Thoracic aorta (tissue), 2 donors: ENCODE measurements at places on chromosomes 11 and 22.

DNA sequence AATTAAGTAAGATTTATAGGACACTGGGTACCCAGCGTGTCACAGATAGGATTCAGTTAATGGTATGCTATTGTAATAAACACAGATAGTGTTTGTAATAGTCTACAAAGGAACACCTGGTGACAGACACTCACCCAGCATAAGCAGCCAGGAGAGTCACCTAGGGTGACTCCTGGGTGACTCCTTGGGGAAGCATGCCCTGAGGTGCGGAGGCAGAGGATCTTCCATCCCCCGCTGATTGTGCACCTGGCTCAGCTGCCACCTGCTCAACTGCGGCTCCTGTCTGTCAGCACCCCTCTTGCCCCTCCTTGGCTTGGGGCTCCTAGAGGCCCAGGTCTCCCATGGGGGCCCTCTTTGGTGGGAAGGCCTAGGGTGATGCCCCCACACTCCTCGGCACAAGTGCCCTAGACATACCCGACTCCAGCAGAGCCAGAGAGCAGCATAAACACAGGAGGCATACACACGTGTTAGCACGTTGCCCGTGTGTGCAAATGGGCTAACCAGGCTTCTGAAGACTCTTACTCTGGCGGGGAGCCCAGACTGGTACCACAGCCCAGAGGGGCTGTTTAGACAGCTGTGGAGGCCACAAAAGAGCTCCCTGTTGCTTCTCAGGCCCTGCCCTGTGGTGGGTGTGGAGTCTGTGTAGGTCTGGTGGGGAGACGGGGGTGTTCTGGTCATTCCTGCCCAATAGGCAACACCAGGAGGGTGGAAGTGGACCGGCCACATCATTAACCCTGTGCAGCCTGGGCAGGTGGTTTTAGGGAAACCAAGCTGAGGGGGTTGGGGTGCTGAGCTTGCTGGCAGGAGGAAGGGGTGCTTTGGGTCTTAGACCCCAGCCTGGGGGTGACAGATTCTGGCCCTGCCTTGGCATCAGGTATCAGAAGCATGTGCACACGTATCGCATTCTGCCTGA is 3.0 kb downstream of the INPPL1 start:
- no peak for DNase-seq
- peaks cover 30% of the 10 kb centered on the region for H3K4me1 ChIP-seq
- H3K36me3 ChIP-seq = peaks cover 46% of the 10 kb centered on the region
- no peaks in the 10 kb centered on the region for H3K27me3 ChIP-seq

DNA sequence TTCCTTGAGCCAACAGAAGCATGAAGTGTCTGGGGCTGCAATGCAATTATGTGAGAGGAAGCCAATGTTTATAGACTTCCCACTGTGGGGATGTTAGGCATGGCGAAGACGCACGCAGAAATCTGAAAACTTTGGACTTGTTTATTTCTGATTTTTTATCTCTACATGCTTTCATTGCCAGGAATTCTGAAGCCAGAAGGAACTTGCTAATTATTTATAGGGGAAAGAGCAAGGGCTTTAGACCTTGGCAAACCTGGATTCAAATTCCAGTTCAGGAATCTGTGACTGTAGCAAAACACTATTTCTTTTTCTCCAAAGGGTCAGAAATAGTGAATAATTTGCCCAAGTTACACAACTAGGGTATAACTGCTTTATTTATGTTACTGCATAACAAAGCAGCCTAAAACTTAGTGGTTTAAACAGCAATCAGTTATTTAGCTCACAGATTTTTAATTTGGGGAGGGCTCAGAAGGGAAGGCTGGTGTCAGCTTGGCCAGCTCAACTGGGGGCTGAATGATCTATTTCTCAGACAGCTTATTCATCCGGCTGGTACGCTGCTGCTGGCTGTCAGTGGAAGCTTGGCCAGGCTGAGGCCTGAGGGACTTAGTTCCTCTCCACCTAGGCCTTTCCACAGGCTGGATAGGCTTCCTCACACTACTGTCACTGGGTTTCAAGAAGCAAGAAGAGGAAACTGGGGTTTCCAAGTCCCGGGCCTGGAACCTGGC is 1.9 kb upstream of the OR6Q1 start:
- H3K4me1 ChIP-seq = peaks cover 21% of the 10 kb centered on the region
- DNase-seq = no peak
- H3K27me3 ChIP-seq = no peaks in the 10 kb centered on the region
- H3K36me3 ChIP-seq = no peaks in the 10 kb centered on the region

- no peaks in the 10 kb centered on the region for H3K36me3 ChIP-seq
- no peak for DNase-seq
- no peaks in the 10 kb centered on the region for H3K27me3 ChIP-seq
- H3K4me1 ChIP-seq = peaks cover 29% of the 10 kb centered on the region
- no peak overlapping the region for H3K4me3 ChIP-seq
Measured at GRCh38 chr11:95364324-95365295, 133.6 kb upstream of the SESN3 start.

- no peaks in the 10 kb centered on the region for H3K27me3 ChIP-seq
- no peak overlapping the region for H3K4me3 ChIP-seq
- DNase-seq = no peak
Measured at GRCh38 chr11:76568139-76568538, 102.4 kb downstream of the LRRC32 start.

GRCh38 chr11:77029829-77030228 is 4.4 kb upstream of the B3GNT6 start:
- H3K27ac ChIP-seq = no peak overlapping the region
- no peak for DNase-seq
- H3K36me3 ChIP-seq = no peaks in the 10 kb centered on the region
- no peaks in the 10 kb centered on the region for H3K4me1 ChIP-seq
- H3K27me3 ChIP-seq = no peaks in the 10 kb centered on the region

DNA sequence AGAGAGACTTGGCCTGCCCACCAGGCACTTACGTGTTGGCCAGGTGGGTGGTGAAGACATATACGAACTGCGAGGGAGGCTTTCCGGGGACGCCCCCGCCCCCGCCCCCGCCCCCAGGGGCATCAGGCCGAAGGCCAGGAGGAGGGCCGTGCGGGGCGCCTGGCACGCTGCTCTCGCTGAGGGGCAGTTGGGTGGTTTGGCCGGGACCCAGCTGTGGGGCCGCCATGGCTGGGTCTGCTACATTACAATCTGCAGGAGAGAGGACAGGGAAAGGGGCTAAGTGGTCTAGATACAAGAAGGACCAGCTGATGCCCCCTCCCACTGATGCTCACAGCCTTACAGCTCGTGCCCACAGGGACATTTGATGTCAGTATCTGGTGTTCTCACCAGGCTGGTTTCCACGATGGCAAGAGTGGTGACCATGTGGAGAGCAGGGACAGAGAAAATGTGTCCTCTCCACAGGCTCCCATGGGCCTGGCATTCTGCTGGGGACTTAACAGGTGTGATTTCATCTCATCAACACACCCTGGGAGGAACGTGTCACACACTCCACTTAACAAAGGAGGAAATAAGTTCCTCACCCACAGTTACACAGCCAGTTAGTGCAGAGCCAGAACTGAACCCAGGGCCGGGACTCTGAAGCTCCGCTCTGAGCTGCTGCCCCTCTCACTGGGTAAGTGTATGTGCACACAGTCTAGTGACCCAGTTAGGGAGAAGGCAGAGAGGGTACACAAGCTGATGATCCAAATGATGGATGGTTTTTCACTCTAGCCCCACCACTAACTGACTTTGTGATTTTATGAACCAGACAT is 19.7 kb downstream of the CXCR5 start:
- H3K36me3 ChIP-seq = peaks cover 58% of the 10 kb centered on the region
- H3K27me3 ChIP-seq = no peaks in the 10 kb centered on the region
- peaks cover 12% of the 10 kb centered on the region for H3K4me1 ChIP-seq
- H3K4me3 ChIP-seq = no peak overlapping the region
- DNase-seq = no peak
- peak overlapping the region; percentile 52 for H3K27ac ChIP-seq

DNA sequence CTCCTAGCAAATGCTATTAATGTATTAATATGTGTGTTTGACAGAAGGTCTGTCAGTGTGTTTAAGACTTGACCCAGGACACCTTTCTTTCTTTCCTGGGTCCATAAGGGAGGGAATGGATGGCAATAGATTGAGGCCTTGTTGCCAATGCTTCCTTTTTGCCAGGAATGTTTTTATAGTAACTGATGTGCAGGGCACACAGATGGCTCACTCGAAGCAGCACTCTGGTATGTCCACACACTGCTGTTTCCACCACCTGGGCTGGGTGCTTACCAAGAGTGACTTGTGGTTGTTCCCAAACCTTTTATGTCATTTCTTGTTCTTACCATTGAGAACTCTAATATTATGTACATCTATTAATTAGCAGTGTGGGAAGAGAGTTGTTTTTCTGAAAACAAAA is 396.9 kb upstream of the SYN3 start:
- no peaks in the 10 kb centered on the region for H3K27me3 ChIP-seq
- no peak for DNase-seq
- H3K36me3 ChIP-seq = no peaks in the 10 kb centered on the region
- H3K4me1 ChIP-seq = no peaks in the 10 kb centered on the region

DNA sequence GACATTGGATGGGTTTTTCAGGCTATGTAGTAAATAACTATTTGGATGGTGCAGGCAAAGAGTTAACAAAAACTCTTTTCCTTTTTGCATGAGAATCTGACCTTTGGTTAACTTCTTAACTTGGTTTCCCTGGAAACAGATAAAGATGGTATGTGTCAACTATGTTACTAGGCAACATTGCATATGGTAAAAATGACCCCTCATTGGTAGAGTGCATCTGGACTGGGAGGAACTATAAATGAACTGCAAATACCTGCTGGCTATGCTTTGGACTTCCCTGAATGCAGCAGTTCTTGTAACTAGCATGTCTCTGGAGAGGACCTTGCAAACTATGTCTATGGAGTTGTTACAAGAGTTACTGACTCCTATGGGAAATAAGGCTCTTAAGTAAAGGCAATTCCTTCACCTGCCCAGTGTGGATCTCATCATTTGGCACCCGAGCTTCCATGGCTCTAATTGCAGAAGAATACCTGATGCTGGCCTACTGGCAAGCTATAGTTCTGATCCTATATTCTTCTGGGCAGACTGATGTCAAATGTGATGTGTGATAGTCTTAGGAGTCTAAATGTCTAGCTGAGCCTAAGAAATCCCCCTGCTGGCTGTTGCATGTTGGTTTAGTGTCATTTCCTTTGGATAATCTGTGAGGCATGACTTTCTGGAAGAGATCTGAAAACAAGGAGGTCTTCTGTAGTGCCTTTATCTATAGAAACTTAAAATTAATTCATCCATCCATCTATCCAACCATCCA is 126.7 kb upstream of the MTMR2 start:
- no peaks in the 10 kb centered on the region for H3K36me3 ChIP-seq
- no peaks in the 10 kb centered on the region for H3K27me3 ChIP-seq
- H3K4me3 ChIP-seq = no peak overlapping the region
- H3K4me1 ChIP-seq = peaks cover 37% of the 10 kb centered on the region

GRCh38 chr11:117891362-117891761 is 14.9 kb upstream of the FXYD6 start:
- H3K4me1 ChIP-seq = no peaks in the 10 kb centered on the region
- no peak for DNase-seq
- H3K27me3 ChIP-seq = no peaks in the 10 kb centered on the region
- no peaks in the 10 kb centered on the region for H3K36me3 ChIP-seq

DNA sequence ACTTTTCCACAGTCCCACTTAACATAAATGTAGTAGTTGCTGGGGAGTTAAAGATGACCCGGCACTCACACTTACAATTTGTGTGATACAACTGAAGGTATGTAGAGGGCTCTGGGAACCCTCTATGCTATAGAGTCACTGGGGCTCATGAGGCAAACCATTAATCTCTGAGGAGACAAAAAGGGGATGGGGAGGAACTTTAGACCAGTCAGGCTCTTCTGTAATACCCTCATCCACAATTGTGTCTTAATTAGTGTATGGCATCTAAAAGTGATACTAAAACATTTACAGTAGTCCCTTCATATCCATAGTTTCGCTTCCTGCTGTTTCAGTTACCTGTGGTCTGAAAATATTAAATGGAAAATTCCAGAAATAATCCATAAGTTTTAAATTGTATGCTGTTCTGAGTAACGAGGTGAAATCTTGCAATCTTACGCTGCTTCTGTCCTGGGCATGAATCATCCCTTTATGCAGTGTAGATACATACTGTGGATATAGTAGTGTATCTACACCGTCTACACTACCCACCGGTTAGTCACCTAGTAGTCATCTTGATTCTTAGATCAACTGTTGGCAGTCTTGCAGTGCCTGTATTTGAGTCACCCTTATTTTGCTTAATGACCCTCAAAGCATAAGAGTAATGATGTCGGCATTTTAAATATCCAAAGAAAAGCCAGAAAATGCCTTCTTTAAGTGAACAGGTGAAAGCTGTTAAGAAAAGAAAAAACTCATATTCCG is 12.2 kb downstream of the CBL start:
- no peak for DNase-seq
- H3K36me3 ChIP-seq = no peaks in the 10 kb centered on the region
- H3K4me1 ChIP-seq = peaks cover 14% of the 10 kb centered on the region
- H3K27me3 ChIP-seq = no peaks in the 10 kb centered on the region
- no peak overlapping the region for H3K4me3 ChIP-seq
- H3K27ac ChIP-seq = no peak overlapping the region

DNA sequence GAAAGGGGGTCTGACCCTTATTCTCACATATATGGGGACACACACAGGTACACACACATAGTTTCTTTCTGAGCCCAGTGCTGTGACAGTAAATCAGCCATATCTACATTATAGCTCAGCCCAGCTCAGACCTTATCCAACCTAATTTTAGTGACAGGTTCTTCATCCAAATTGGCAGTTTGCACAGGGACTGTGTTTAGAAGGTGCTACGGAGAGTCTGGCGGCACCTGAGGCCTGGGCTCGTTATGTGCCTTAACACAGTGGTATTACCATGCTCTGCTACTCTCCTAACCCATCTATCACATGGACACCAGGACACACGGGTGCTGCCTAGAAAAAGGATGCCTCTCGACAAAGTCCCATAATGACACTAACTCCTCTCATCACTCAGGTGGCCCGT is 109.3 kb downstream of the GALNT18 start:
- no peak overlapping the region for H3K4me3 ChIP-seq
- H3K36me3 ChIP-seq = no peaks in the 10 kb centered on the region
- no peak overlapping the region for H3K27ac ChIP-seq
- H3K4me1 ChIP-seq = no peaks in the 10 kb centered on the region
- H3K27me3 ChIP-seq = no peaks in the 10 kb centered on the region

GRCh38 chr22:31244046-31244942 is 32.2 kb downstream of the LIMK2 start:
- H3K4me1 ChIP-seq = peaks cover 21% of the 10 kb centered on the region
- H3K27ac ChIP-seq = peak overlapping the region; percentile 80

GRCh38 chr22:20226077-20226716 is 41.9 kb downstream of the RTN4R start:
- no peak overlapping the region for H3K27ac ChIP-seq
- no peak for DNase-seq
- no peaks in the 10 kb centered on the region for H3K27me3 ChIP-seq
- H3K36me3 ChIP-seq = no peaks in the 10 kb centered on the region
- peaks cover 27% of the 10 kb centered on the region for H3K4me1 ChIP-seq

GRCh38 chr11:61110255-61111049 is 8.2 kb downstream of the CD5 start:
- no peaks in the 10 kb centered on the region for H3K27me3 ChIP-seq
- H3K27ac ChIP-seq = no peak overlapping the region
- DNase-seq = no peak
- no peaks in the 10 kb centered on the region for H3K36me3 ChIP-seq
- no peak overlapping the region for H3K4me3 ChIP-seq

DNA sequence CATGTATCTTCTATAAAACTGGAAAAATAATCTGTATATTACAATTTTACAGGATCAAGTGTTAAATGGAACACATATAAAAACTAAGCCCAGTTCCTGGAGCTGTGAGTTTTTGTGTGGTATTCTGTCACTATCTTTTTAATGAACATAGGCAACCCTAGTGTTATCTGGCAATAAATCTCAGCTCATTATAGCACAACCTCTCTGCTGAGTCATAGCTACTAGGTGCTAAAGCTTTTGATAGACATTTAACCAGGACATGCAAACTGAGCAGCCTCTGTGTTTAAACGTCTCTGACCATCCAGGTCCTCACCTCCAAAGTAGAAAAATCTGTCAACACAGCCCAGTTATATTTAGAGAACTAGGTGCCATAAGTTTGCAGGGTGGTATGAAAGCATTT is 91.0 kb upstream of the CARD18 start:
- H3K27ac ChIP-seq = no peak overlapping the region
- no peaks in the 10 kb centered on the region for H3K4me1 ChIP-seq
- H3K27me3 ChIP-seq = no peaks in the 10 kb centered on the region
- no peak overlapping the region for H3K4me3 ChIP-seq
